Effector memory CD8-positive, alpha-beta T cell (primary cell): ENCODE measurements at places on chromosomes 2 and 18.

- DNase-seq: no peak
Measured at GRCh38 chr18:610214-610928, 13.6 kb downstream of the CLUL1 start.

DNA sequence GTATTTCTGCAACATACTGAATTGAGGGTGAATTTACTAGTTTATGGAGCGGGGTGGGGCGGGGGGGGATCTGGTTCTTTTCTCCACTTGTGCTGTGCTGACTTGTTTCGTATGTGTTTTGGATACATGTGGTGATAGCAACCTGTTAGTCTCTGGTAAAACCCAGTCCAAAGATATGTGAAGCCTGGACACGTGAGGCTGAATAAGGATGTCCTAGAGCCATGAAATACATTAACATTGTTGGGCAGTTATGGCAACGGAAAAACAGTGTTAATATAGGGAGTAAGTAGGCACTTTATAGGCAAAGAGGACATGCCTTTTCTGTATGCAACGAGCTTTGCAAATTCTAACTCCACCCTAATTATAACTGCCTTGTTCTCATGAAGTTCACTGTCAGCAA is 42.1 kb upstream of the NEMP2 start:
- DNase-seq: no peak

GRCh38 chr2:38973266-38973665 is 83.6 kb downstream of the ARHGEF33 start:
- DNase-seq: no peak

DNA sequence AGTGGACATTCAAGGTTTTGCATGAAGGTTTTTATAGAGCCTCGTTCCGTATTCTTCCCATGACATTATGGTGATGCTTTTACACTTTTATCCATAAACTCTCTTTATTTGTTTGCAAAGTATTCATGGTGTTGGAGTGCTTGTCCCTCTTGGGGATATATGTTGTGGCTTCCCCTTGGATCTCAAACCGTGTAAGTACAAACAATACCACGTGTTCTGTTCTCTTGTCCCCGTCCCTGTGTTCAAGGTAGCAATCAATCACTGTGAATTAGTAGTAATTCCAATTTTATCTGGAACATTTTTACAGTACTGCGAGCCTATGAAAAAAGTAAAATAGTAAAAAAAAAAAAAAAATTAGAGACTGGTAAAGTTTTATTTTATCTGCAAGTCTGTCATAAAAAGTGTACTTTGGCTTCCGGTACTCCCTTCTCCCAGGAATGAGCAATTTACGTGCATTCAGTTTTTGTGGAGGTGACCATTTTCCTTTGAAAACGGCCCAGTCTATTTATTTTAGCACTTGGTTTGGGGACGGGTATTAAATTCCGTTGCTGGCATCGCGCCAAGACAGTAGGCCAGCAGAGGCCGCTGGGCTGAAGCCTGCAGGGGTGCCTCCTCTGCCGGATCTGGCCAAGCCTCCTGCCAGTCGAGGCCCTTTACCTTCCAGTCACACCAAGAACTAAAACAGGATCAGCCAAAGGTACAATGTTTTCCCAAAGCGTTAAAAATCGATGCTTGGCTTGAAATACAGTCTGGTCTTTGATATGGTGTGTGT is 175.7 kb downstream of the SOCS6 start:
- no peak for DNase-seq

DNA sequence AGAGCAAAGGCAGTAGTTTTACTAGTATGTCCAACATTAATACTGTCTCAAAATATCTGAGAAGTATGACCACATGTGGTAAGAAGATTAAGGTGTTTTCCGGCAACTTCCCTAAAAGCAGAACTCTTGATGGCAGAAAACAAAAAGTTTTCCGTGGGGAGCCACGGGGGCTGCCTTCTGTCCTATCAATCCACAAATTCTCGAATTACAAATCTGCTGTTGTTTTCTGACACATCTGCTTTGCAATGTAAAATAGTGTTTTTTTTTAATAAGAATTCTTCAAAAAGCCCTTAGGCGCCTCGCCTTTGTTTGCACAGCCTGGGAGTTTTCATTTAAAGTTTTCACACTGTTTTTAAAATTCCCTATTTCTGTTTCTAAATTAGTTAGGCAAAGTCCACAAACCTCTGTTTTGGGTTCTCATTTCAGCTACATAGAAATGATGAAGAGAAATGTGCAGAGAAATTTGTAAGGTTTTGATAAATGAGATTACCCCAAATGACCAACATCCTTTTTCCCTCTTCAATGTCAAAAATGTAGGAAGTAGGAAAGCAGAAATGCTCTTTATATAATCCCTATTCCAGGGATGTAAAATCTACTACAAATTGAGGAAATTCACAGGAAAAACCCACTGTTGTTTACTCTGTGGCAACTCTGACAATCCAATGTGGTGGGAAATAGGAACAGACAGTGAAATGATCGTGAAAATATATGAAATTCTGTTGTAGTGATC is 385.8 kb downstream of the ZEB2 start:
- DNase-seq: no peak

DNA sequence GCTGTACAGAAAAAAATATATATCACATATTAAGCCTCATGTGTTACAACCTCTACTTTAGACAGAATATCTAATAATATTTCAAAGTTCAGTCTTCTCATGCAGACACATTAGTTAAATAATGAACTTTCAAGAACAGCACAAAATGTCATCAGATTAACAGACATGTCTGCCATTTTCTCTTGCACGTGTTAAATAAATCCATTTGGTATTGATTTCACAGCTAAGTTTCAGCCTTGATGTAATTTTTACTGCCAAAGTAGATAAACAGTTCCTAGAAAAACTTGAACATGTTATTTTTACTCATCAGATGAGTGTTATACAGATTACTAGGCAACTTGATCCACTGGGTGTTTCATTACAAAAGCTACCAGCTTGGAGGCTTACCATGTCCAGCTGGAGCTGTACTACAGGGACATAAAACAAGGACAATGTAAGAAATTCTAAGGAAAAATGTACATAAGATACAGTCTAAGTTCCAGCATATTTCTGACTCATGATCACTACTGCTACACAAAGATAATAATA is 290.7 kb upstream of the DDX18 start:
- DNase-seq: no peak

- DNase-seq: no peak
Measured at GRCh38 chr2:98902209-98903063, 33.6 kb downstream of the CRACDL start.

DNA sequence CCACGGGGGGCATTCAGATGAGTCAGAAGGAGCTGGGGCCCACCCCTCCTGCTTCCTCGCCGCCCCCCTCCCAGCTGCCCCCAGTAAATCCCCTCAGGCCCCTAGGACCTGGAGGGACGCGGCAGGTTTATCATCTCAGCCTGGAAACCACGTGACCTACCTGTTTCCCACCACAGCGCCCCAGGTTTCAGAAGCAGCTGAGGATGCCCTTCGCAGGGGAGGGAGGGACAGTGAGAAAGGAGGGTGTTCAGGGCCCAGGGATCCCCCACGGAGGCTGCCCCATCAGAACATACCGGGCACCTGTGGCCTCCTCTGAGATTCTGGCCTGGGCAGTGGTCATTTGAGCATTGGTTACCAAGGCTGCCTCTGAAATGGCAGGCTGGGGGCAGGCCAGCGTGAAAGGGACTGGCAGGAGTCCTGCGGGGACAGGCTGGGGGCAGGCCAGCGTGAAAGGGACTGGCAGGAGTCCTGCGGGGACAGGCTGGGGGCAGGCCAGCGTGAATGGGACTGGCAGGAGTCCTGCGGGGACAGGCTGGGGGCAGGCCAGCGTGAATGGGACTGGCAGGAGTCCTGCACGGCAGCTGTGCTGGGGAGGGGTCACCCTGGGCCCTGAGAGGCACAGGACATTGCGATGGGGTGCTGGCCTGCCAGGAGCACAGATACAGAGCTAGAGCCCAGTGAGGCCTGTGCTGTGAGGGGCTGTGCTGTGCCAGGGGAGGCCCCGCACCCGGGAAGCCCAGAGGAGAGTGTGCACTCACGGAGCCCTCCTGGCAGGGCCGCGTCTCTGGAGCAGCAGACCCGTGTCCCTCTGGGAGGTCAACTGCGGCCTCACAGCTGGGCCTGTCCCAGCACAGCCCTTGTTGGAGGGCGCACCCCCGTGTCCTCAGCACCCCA is 1.6 kb downstream of the NEU4 start:
- DNase-seq: no peak

GRCh38 chr2:223855426-223855825 is 18.0 kb upstream of the AP1S3 start:
- DNase-seq: no peak

DNA sequence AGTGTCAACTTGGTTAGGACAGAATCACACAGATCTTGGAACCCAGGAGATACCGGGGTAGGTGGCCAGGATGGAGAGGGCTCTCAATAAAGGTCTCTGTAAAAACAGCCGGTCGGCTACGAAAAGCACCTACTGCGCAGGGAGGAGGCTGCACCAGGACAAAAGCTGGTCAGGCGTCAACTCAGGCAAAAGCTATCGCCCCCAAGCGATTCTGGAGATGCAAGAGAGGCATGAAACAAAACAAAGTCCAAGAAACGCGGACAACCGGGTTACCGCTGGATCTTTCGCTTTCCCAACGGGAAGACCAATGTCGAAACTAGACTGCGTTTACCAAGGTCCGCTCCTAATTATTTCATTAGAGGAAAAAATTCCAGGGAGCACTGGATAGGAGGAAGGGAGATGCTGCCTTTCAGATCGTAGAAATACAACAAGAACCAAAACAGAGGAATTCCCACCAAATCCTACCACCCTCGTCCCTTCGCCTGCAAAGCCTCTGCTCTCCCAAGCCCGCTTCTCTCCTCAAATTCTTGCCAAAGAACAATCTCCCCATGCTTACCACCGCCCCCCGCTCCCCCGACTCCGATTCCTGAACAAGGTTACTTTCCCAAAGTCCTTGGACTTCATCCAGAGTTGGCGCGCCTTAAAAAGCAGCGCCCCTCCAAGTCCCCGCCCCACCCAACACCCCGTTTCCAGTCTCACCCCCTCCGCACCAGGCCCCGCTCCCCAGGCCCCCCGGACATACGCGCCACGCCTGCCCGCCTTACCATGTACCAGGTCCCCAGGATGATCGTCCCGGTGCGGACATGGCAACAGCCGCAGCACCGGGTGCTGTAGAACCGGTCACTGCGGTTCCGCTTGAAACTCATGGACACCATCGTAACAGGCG is 539 bp downstream of the LAPTM4A start:
- DNase-seq: peak; percentile 20

DNA sequence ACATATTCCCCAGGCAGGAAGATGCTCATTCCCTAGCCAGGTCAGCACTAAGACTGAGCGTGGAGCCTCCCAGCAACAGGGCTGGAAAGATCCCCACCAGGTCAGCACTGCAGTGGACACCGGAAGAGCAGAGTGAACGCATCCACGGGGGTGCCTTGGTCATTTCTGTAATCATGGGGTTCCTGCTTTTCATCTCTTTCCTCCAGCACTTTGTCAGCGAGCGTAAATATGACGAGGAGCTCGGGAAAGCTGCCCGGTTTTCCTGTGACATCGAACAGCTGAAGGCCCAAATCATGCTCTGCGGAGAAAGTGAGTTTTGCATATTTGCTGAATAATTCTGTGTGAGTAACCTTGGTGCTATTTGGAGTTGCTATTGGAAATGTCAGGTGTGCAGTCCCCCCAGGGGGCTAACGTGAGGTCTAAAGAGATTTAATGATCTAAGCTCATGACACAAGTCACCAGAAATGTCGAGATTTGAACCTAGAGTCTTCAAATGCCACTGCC is 40.1 kb downstream of the KCTD18 start:
- DNase-seq: no peak

- no peak for DNase-seq
Measured at GRCh38 chr2:234142530-234142929, 92.0 kb downstream of the SPP2 start.

DNA sequence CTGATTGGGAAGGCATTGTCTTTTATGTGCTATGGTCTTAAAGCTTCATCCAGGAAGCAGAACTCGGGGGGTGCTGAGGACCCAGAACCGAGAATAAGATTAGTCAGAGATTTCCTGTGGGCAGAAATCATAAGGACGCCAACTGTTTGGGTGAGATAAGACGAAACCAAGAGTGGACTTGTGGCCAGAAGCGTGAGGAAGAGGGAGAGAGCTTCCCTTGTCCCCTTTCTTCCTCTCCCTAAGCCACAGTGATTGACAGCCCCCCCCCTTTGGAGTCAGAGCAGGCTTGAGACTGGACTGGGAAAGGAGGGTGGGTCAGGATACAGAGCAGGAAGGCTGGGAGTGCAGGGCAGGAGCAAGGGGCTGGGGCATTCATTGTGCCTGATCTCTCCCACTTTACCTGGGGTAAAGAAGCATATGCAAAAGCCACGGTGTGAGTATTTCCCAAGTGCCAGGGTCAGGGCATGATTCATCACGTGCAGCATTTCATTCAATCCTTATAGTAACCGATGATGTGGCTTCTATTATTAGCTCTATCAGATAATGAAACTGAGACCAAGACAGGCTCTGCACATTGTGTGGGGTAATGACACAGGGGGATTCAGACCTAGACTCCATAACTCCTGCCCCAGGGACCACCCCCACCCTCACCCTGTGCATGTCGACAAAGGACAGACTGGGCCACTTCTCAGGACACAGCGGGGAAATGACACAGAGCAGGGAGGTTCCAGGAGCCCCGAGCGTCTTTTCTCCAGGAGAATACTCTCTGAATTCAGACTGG is 3.0 kb upstream of the IL1RN start:
- no peak for DNase-seq
